T-helper 9 cell (primary cell): ENCODE measurements at places on chromosomes 3 and 15.

DNA sequence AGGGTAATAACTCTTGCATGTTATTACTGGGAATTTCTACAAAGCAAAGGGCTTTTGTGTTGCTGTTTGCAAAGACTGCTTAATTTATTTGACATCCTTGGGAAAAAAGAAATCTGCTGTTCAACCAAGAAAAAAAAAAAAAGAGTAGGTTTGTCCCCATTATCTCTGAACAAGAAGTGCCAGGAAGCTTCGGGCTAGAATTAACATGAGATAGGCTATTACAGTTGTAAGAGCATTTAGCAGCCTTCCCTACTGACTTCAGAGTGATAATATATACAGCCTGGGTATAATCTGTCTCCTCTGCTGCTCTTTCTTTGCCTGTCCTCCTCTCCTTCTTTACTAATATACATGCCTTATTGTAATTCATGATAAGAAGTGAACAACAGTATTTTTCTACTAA, 23.3 kb upstream of the CHMP2B start:
- no peak for DNase-seq

DNA sequence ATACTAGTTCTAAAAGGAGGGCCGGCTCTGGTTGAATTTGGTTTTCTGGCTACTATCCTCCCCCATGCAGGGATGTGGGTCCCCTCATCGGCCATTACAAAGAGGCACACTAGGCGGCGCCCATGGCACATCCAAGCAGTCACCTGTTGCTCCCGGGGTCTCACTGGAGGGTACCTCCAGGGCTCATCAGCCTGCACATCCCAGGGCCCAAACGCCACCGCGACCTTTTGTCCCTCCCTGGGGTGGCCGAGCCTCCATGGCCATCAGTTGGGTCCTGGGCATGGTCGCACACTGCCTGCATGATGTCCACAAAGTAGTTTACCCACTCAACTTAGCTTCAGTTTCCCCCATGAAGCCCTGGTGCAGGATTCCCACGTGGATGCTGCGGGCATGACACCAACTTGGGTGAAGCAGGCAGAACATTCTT, 28.3 kb downstream of the IDH3A start:
- DNase-seq: no peak

- no peak for DNase-seq
These were observed 35.6 kb downstream of the SNAPC5 start for GRCh38 chr15:66461917-66462316.

- no peak for DNase-seq
These were observed 268.0 kb downstream of the LPP start for GRCh38 chr3:188421836-188422540.

GRCh38 chr3:133986311-133986710, 43.4 kb downstream of the SLCO2A1 start:
- no peak for DNase-seq

DNA sequence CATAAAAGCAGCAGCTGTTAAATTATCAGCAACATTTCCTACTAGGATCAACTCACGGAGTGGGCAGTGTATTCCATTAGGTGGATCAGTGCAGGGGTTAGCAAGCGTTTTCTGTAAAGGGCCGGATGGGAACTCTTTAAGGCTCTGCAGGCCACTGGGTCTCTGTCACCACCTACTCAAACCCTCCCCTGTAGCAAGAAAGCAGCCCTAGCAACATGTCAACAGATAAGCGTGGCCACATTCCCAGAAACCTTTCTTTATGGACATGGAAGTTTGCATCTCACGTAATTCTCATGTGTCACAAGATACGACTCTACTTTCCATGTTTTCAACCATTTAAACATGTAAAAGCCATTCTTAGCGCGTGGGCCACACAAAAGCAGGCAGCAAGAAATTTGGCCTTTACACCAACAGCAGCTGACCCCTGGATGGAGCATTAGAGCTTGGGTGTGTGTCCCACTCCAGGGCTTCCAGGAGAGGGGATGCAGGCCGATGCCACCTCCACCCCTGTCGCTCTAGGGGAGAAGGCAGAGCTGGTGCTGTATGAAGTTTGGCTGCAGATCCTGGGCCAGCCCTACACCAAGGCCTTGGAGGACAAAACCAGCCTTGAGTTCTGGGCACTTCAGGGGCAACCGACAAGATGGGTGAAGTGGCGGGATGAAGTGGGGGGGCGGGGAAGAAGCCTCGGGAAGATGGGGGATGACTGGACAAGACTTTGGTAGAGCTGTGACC, 48.2 kb upstream of the CSPG4 start:
- DNase-seq: no peak

DNA sequence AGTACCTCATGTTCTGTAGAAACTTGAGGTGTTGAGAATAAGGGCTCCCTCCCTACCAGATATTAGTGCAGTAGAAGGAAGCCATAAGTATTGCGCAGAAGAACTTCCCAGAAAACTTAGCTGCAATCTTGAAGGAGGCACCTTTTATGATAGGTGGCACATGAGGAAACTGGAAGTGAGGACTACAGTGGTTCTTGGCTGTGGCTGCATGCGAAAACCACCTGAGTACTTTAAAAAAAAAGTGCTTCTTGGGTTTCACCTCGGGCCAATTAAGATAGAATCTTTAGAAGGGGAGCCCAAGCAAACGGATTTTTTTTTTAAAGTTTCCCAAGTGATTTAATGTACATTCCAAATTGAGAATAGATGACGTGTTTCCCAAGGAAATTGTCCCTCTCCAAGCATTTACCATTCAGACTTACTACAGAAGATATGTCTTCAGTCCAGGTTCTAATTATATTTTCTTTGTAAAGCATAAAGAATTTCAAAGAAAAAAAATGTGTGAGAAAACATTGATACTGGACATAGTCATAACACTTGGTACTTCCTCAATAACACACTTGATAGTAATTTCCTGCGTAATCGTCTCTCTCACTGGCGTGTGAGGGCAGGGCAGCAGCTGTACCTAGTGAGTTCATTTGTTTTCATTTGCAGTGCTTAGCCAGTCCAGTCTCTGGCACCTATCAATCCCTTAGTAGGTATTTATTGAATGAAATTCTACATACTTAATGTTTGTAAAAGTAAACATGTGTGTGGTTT, 12.3 kb upstream of the NR1I2 start:
- no peak for DNase-seq

GRCh38 chr3:48119505-48120193, 68.6 kb downstream of the CDC25A start:
- DNase-seq: no peak

DNA sequence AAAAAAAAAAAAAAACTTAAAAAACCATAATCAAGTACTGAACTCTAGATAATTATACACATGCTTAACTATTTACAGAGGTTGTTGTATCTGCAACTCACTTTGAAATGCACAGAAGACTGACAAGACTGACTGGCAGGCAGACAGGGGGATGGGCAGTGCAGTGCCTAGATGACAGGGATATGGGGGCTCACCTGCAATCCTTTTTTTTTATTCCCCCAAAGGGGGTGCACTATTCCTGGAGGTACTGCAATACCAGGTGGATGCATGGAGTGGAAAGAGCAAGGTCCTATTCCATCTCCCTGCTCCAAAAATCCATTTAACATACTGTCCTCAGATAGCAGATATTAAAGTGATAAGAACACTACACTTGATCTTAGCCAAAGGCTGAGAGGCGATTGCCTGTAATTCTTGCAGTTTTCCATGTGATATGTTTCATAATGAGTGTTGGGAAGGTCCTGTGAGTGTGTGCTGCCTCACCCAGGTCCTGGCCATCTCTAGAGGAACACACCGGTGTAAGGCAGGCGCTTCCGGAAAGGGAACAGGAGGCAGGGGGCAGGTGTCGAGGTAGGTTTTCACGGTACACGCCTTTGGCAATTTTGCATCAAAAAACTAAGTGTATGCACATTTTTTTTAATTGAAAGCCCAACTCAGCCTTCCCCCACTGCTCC, 22.7 kb downstream of the SEC61A1 start:
- DNase-seq: no peak
